Prostate gland (tissue), 2 donors: ENCODE measurements at places on chromosomes 16 and 17.
A peak's percentile ranks its signal among the peaks of the same experiment; 100 is the strongest.

DNA sequence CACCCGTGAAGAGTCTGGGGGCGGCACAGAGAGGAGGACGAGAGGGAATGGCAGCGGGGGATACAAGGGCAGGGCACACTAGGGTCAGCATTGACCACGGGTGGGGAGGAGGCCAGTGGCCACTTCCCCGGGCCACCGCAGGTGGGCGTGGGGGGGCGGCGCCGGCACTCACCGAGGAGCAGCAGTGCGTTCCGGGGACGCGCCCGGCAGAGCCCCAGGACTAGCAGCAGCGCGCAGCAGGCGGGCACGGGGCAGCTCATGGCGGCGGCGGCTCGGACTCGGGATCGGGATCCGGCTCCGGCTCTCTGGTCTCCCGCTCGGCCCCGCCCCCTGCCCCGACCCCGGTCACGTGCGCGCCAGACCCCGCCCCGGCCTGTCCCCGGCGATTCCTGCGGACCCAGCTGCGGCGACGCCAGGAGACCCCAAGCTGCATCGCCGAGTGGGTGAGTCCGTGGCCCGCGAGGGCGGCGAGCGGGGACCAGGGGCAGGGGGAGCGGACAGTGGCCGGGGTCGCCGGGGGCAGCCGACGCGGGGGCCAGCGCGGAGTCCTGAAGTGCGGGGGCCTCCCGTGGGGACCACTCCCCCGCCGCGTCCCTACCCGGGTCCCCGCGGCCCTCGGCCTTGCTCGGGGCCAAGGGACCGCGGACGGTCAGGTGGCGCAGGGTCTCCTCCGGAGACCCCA, at the start of the genes SGSH and SLC26A11:
TSS of gene SGSH (minus strand) at position 280 of the 682 bp plus-strand sequence. CDS start at position 260, 20 bp downstream.
TSS of gene SLC26A11 (plus strand) at position 374 of the 682 bp plus-strand sequence. CDS start 1,134 bp downstream, outside the sequence.
- no peaks in the 10 kb centered on the region for H3K27me3 ChIP-seq
- peaks cover 4% of the 10 kb centered on the region for H3K4me1 ChIP-seq
- peak within 1 kb of the TSS; percentile 96 for H3K4me3 ChIP-seq
- DNase-seq: peak; percentile 79
- H3K27ac ChIP-seq: peak within 1 kb of the TSS; percentile 91

GRCh38 chr17:82287868-82288801, 14.6 kb upstream of the CSNK1D start:
- peak overlapping the region; percentile 88 for H3K27ac ChIP-seq
- H3K36me3 ChIP-seq: no peaks in the 10 kb centered on the region
- no peaks in the 10 kb centered on the region for H3K27me3 ChIP-seq
- H3K4me1 ChIP-seq: peaks cover 4% of the 10 kb centered on the region
- peak; percentile 88 for DNase-seq

DNA sequence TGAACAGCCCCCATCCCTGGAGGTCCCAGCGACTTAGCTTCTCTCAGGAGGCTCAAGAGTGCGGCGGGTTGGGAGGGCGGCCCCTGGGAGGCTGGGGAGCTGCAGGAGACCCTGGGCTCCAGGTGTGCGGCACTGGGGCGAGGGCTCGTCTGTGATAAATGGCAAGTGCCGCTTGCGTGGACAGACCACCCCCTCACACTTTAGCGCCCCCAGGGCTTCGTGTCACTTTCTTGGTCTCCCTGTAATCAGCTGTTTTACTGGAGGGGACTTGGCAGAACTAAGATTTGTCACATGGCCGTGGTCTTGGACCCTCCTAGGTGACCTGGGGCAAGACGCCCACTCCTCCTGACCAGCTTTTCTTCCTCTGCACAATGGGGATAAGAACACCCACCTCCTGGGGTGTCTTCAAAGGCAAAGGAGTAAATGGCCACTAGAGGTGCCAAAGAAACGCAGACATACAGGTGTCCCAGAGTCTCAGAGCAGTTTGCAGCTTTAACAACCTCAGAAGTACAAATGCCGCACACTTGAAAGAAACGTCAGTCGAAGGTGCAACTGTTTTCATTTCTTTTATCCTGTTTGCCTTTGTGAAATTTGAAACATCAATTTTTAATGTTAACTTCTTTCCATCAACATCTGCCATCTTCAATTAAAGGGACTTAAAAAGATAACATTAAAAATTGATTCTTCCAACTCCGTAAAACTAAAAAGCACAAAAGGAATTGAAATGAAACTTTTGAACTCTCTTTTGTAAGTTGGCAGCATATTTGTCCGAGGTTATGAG, 946 bp downstream of the OSGIN1 start:
- peak overlapping the region; percentile 92 for H3K27ac ChIP-seq
- H3K36me3 ChIP-seq: no peaks in the 10 kb centered on the region

GRCh38 chr17:63847525-63848249, 5.2 kb upstream of the SMARCD2 start:
- no peaks in the 10 kb centered on the region for H3K36me3 ChIP-seq
- H3K4me3 ChIP-seq: no peak overlapping the region
- H3K4me1 ChIP-seq: no peaks in the 10 kb centered on the region
- no peak for DNase-seq
- H3K27me3 ChIP-seq: no peaks in the 10 kb centered on the region

DNA sequence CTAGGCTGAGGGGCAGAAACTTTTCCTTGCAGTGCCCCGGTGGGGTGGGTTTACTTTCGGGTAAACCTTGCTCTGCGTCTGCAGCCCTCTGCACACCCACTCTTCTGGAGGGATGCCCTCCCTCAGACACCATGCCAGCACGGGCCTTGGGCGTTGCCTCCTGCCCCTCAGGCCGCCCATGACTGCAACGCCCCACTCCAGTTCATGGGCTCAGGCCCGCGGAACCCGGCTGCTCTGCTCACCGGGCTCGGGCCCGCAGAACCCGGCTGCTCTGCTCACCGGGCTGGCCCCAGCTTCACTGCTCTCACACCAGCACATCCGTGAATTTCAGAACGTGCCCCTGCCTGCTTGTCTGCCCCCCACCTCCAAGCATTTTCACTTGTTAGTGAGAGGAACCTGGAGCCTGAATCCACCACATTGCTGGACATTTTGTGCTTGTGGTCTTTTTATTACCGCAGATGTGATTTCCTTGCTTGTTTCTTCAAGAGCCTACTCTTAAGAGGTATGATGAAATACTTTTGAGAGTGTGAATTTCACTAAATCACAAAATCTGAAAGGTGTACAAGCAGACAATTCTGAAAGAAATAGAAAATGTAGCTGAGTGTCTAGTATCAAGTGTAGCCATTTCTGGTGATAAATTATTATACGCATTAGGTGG, 130.9 kb downstream of the RPTOR start:
- no peak for DNase-seq
- H3K27me3 ChIP-seq: no peaks in the 10 kb centered on the region
- no peak overlapping the region for H3K27ac ChIP-seq
- no peaks in the 10 kb centered on the region for H3K4me1 ChIP-seq
- H3K36me3 ChIP-seq: no peaks in the 10 kb centered on the region

DNA sequence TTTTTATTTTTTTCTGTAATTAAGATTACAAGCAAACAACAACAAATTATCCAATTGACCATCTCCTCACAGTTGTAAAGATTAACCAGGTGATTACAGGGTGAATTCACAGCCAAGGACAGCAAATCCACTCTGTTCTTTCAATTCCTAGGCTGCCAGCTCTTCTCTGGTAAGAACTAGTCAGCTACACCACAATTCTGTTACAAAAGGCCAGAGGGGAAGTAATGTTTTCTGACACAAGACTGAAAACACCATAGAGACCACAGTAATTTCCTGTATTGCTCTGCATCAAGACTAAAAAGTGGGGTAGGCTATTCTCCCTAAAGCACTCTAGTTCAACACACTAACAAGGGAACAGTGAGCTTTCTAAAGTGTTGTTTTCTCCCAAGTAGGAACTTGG, 10.6 kb downstream of the CA10 start:
- DNase-seq: no peak
- no peak overlapping the region for H3K27ac ChIP-seq
- no peaks in the 10 kb centered on the region for H3K4me1 ChIP-seq
- H3K36me3 ChIP-seq: no peaks in the 10 kb centered on the region
- H3K27me3 ChIP-seq: no peaks in the 10 kb centered on the region

GRCh38 chr17:74964988-74965622, 7.5 kb downstream of the HID1 start:
- peaks cover 6% of the 10 kb centered on the region for H3K4me1 ChIP-seq
- H3K27me3 ChIP-seq: no peaks in the 10 kb centered on the region
- DNase-seq: no peak
- H3K27ac ChIP-seq: no peak overlapping the region

GRCh38 chr17:57086069-57086930, 1.3 kb downstream of the AKAP1 start:
- no peak for DNase-seq
- peaks cover 15% of the 10 kb centered on the region for H3K4me1 ChIP-seq
- H3K4me3 ChIP-seq: peak overlapping the region; percentile 71
- H3K36me3 ChIP-seq: no peaks in the 10 kb centered on the region
- peak overlapping the region; percentile 93 for H3K27ac ChIP-seq

DNA sequence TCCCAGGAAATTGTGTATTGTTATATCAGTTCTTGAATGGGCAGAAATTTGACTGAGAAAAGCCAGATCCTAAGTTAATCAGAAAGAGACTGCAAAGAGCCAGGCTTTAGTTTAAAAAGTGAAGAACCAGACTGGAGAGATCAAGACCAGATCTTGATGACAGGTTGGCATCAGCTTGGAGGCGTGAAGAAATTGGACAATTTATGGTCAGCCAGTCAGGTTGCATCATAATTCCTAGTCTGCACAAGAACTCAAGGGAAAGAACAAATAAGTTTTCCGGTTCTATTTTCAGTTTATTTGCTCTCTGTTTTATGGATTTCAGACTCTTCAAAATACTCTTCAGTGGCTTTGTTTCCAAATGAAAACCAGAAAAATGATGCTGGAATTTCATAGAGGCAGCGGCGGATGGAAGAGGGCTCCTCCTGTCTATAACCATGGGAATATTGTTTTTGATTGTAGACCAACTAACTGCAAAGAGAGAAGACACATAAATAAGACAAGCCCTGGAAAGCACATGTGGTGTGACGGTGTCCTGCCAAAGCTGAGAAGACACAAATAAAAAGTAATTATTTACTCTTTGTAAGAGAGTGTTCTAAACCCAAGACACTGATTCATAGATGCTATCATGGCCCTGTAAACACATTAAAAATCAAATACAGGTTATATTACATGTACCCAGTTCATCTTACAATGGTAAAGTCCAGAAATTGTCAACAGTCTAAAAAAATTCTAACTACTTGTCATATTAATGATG, 91.7 kb downstream of the PCTP start:
- no peak overlapping the region for H3K27ac ChIP-seq
- peak; percentile 30 for DNase-seq
- H3K36me3 ChIP-seq: no peaks in the 10 kb centered on the region
- H3K4me1 ChIP-seq: no peaks in the 10 kb centered on the region
- H3K27me3 ChIP-seq: no peaks in the 10 kb centered on the region

- no peak overlapping the region for H3K4me3 ChIP-seq
- H3K36me3 ChIP-seq: no peaks in the 10 kb centered on the region
- H3K27me3 ChIP-seq: no peaks in the 10 kb centered on the region
- no peaks in the 10 kb centered on the region for H3K4me1 ChIP-seq
- no peak for DNase-seq
Observed at GRCh38 chr17:74485022-74485743, 18.7 kb downstream of the CD300A start.

GRCh38 chr17:82962163-82962720, 117.2 kb upstream of the METRNL start:
- no peak for DNase-seq
- no peaks in the 10 kb centered on the region for H3K27me3 ChIP-seq
- no peak overlapping the region for H3K4me3 ChIP-seq
- no peak overlapping the region for H3K27ac ChIP-seq
- H3K4me1 ChIP-seq: no peaks in the 10 kb centered on the region

DNA sequence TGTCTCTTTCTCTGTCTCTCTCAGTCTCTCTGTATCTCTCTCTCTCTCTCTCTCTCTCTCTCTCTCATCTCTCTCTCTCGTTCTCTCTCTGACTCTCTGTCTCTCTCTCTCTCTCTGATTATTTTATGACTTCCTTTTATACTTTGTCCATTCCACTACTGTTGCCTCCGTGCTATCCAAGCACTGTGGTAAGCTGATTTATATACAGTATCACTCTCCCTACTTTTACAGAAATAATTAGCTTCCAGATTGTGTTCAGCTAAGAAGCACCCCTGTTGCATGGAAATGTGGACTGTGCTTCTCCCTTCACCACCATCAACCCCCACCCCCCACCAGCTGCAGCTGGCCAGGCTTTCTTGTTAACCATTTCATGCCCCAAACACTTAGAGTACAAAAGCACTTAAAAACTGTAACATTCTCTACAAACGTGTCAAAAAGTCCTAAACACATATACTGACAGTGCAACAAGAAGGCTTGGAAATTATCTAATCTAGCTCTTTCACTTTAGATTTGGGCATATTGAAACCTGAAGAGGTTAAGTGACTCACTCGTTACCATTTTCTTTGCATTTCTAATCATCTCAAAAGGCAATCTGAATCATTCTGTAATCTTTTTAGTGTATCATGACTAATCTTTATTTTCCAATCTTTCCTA, 11.6 kb upstream of the TMEM100 start:
- no peak overlapping the region for H3K27ac ChIP-seq
- no peaks in the 10 kb centered on the region for H3K36me3 ChIP-seq
- H3K4me3 ChIP-seq: no peak overlapping the region
- H3K27me3 ChIP-seq: no peaks in the 10 kb centered on the region
- H3K4me1 ChIP-seq: no peaks in the 10 kb centered on the region

DNA sequence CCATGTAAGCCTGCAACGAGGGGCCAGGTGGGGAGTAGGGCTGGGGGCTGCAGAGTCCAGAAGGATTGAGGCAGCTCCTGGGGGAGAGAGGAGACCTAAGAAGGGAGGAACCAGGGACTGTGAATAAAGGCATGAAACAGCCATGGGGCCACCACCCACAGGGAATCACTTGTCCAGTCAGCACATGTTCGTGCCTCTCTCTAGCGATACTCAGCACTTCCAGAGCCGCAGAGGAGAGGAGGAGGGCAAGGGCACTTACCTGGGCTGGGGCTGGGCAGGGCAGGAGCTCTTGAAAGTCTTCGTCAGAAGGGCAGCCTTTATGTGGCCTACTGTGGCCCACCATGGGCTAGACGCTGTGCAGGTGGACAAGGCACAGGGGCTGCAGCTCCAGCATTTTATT, 24.2 kb downstream of the CACNA1G start:
- H3K4me3 ChIP-seq: no peak overlapping the region

DNA sequence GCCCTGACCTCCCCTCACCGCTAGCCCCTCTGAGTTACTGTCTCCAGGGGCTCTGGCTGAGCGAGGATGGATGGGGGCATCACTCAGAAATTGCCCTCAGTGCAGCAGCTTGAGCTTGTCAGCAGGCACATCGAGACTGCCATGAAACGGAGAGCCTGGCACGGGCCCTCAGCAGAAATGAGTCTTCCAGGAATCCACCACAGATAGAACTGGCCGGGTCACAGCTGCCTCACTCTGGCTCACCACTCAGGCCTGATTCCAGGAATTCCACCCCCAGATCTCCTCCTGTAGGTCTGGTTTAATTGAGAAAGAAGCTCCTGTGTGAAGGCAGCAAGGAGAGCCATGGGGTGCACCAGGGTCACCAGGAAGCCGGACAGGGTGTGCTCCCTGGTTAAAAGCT, 85.5 kb downstream of the GSG1L start:
- H3K27me3 ChIP-seq: no peaks in the 10 kb centered on the region
- H3K4me1 ChIP-seq: no peaks in the 10 kb centered on the region
- no peak for DNase-seq
- no peak overlapping the region for H3K27ac ChIP-seq
- no peak overlapping the region for H3K4me3 ChIP-seq

- no peak for DNase-seq
- no peaks in the 10 kb centered on the region for H3K36me3 ChIP-seq
- H3K4me1 ChIP-seq: peaks cover 6% of the 10 kb centered on the region
- no peaks in the 10 kb centered on the region for H3K27me3 ChIP-seq
- H3K27ac ChIP-seq: peak overlapping the region; percentile 86
- peak overlapping the region; percentile 52 for H3K4me3 ChIP-seq
Observed at GRCh38 chr17:43905985-43906852, 1.1 kb downstream of the MPP2 start.
